ENCODE measurements at places on chromosomes 16 and 17.

DNA sequence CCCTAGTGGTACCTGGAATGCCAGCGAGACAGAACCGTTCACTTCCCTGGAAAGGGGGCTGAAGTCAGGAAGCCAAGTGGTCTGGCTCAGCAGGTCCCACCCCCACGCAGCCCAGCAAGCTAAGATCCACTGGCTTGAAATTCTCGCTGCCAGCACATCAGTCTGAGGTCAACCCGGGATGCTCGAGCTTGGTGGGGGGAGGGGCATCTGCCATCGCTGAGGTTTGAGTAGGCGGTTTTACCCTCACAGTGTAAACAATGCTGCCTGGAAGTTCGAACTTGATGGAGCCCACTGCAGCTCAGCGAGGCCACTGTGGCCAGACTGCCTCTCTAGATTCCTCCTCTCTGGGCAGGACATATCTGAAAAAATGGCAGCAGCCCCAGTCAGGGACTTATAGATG lies 464.7 kb upstream of the TOM1L1 start:
- no peak for DNase-seq

DNA sequence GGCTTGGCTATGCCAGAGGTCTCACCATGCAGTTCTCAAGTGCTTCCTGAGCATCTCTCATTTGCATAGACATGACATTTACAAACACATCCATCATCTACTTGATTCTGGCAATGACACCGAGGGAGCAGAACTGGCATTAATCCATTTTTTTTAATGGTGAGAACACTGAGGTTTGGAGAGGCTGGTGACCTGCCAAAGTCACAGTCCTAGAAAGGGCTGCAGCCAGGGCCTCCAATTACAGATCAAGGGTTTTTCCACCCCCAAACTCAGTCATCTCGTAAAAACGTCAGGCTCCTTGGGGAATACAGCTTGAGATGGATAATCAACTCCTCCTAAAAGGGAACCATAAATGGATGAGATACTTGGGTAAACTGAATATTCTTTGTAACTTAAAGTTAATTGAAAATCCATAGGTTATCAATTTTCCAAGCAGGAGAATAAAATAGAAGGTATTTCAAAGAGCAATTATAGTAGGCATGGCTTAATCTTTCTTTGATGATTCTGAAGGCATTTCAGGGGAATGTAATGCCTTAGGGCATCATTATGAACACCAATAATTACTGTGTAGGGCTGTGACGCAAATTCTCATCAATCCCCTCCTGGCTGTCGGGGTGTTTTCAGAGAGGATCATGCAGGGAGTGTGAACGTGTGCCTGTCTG lies 9.4 kb upstream of the MEOX1 start:
- DNase-seq: no peak

- DNase-seq: no peak
These were observed 53.7 kb downstream of the RPH3AL start for GRCh38 chr17:298791-299450.

DNA sequence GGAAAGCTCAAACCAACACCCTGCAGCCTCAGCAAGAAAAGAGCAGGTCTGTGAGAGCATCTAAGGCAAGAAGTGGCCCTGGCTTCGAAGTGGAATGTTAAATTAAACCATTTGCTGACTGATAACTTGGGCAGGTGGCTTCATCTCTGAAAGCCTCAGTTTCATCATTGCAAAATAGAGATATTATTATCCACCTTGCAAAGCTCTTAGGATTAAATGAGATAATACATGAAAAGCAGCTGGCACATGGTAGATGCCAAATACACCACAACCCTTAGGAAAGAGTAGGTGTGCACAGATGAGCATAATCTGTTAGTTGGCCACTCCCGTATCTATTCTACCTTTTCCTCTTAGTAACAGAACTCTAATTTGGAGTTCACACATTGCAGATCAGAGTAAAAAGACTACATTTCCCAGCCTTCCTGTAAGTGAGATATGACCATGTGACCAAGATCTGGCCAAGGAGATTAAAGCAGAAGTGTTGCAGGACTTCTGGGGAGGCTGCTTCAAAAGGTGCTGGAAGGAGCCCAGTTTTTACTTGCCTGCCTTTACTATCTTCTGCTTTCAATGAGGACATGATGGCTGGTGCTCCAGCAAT lies 288.7 kb downstream of the SOX9 start:
- no peak for DNase-seq

- DNase-seq: no peak
These were observed 71.1 kb upstream of the AMZ2 start for GRCh38 chr17:68176718-68177117.

GRCh38 chr16:18969050-18969854 lies 14.5 kb upstream of the TMC7 start:
- peak; percentile 64 for DNase-seq

- DNase-seq: no peak
These were observed 15.4 kb downstream of the CLUH start for GRCh38 chr17:2695961-2696760.

GRCh38 chr17:29778956-29779811 lies 150.8 kb downstream of the SSH2 start:
- peak; percentile 45 for DNase-seq

GRCh38 chr17:4913994-4914393 lies 11.1 kb upstream of the CHRNE start:
- no peak for DNase-seq

DNA sequence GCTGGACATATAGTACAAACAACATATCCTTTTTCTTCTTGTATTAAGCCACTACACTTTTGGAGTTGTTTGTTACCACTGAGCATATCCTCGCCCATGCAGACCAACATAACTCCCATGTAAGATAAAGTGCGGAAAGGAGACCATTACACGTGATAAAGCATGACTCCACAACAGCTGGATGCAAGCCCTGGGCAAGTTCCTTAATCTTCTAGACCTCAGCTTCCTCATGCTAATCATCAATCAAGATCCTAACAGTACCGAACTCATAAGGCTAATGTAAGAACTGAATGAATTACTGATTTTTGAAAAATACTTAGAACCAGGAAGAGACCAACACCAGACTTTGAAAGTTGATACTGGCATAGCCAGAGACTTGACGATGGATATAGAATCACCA lies 47.0 kb upstream of the GSG1L start:
- no peak for DNase-seq

GRCh38 chr17:31392002-31392855 lies 754 bp downstream of the RAB11FIP4 start:
- DNase-seq: no peak

- DNase-seq: no peak
These were observed 113.2 kb downstream of the PHKB start for GRCh38 chr16:47574091-47575054.

- no peak for DNase-seq
These were observed 16.5 kb downstream of the TENT4B start for GRCh38 chr16:50169555-50170096.

DNA sequence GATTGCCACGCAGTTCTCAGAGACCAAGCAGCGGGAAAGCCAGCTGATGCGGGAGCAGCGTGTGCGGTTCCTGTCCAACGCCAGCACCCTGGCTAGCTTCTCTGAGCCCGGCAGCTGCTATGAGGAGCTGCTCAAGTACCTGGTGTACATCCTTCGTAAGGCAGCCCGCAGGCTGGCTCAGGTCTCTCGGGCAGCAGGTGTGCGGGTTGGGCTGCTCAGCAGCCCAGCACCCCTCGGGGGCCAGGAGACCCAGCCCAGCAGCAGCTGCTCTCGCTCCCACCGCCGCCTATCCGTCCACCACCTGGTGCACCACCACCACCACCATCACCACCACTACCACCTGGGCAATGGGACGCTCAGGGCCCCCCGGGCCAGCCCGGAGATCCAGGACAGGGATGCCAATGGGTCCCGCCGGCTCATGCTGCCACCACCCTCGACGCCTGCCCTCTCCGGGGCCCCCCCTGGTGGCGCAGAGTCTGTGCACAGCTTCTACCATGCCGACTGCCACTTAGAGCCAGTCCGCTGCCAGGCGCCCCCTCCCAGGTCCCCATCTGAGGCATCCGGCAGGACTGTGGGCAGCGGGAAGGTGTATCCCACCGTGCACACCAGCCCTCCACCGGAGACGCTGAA lies 15.2 kb downstream of the CACNA1G start:
- DNase-seq: no peak

DNA sequence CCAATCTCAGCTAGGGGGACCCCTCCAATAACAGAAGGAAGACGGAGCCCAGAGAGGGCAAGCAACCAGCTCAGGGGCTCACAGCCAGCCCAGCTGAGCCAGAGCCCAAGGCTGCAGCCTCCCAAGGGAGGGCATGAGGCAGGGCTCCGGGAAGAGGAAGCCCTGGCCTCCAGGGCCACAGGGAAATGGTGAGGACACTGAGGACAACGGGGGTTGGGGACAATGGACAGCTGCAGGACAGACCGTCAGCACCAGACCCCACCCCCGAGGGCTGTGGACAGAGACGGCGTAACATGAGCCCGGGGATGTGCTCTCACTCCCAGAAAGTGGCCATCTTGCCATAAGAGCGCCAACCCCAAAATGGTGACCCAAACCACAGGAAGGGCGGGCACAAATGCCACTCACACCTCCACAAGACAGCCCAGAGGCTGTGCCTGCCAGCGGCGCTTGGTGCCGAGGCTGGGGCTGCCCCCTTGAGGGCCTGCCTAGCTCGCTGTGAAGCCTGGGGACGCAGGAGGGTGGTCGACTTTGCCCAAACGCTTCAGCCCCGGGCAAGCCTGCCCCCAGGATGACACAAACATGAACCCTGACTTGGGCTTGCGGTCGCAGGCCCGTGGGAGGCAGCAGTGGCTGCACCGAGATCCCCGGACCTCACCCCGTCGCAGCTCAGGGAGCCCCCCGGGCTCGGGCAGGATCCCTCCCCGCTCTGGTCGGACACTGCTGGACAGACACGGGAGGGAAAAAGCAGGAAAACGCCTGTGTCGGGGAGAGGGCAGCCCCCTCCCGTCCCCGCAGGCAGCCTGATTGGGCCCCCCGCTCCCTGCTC lies 10.5 kb downstream of the PIMREG start:
- DNase-seq: no peak

GRCh38 chr17:44971776-44972483 lies 3.8 kb upstream of the C1QL1 start:
- DNase-seq: no peak

Data from GM12892 (cell line).